GM12891 (cell line): ENCODE measurements at places on chromosomes 3 and 15.

DNA sequence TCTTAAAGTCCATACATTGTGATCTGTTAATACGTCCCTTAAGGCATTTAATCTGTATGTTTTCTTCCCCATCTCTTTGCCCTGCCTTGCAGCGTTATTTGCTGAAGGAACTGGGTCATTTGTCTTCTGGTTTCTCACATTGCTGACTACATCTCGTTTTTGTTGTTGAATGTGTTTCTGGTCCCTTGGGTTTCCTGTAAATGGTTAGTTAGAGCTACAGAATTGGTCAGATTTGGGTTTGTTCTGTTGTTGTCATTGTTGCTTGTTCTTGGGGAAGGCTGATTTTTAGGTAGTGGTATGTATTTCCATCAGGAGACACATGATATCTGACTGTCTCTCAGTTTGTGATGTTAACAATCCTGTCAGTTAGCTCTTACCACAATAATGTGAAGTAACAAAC is 27.0 kb upstream of the ITPKA start:
- DNase-seq: no peak

GRCh38 chr3:88078932-88079331 is 19.9 kb downstream of the ZNF654 start:
- DNase-seq: no peak

DNA sequence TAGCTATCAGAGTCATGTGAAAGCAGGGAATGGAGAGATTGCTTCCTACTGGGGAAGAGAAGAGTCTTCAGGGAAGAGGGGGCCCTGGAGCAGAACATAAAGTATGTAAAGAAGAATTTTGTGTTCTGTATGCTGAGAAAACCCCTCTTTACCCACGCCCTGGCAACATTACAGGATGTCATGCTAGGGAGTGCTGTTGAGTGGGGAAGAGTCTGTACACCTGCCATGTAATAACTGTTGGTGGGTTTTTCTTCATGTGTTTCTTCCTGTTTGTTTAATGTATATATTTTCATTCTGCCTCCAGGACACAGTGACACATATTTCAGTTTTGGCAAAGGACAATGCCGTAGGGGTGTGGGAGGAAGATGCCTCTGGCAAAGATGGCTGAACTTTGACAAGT is 122.8 kb upstream of the LPP start:
- DNase-seq: no peak

GRCh38 chr3:183922421-183922820 is 37.7 kb upstream of the PARL start:
- DNase-seq: no peak

DNA sequence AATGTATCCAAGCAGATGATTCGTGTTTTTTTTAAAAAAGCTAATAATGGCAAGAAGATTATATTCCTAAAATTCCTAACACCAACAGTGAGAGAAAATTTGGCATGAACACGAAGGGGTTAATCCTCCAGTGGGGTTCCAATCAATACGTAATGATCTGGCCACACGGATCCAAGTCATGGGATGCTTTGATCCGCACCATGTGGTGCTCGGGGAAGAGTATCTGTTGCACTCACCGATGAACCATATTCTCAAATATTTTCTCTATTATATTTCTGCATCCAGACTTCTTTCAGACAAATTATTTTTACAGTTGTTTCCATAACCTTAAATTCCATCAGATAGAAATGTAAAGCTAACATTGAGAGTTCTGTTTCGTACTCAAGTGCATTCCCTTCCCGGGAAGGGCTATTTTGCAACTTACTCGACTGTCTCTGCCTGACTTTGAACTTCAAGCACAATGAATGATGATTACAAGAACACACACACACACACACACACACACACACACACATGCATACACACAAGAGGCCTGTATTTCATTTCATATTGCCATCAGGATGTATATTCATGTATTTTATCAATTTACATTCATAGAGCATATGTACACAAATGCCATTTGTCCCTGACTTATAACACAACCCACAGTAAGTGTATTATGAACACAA is 567.2 kb downstream of the FOXP1 start:
- no peak for DNase-seq

GRCh38 chr3:85584779-85585356 is 626.1 kb downstream of the CADM2 start:
- DNase-seq: no peak

DNA sequence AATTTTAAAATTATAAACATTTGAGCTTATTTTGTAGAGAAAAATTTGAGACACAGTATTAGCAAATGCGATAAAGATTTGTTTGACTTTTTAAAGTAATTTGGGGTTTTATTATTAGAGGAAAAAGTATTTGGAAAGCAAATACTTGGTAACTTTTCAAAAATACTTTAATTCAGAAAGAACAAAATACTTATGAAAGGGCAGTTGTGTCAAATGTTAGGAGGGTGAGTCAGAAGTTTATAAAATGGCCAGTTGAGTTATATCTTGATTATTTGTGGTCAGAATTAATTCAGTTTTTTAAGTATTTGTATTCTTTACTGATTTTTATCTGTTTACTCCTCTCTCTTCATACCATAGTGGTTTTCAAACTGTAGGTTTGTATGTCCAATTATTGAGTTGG is 12.1 kb downstream of the LACTB start:
- DNase-seq: no peak
